ENCODE measurements at places on chromosomes 2 and 18. TPM values are rescaled to one million over a fixed set of nuclear protein-coding genes. Genes with fewer than 3 reads are reported as not detected.

The NEU2 gene
- not detected for total RNA-seq

The DYSF gene
- total RNA-seq = under 0.01 TPM

The KCNF1 gene
- 0.59 TPM for total RNA-seq

The NABP1 gene
- 18.0 TPM for total RNA-seq

The SAG gene
- not detected for total RNA-seq

The RAB6C gene
- not detected for total RNA-seq
